ENCODE measurements at places on chromosomes 12 and 14.

DNA sequence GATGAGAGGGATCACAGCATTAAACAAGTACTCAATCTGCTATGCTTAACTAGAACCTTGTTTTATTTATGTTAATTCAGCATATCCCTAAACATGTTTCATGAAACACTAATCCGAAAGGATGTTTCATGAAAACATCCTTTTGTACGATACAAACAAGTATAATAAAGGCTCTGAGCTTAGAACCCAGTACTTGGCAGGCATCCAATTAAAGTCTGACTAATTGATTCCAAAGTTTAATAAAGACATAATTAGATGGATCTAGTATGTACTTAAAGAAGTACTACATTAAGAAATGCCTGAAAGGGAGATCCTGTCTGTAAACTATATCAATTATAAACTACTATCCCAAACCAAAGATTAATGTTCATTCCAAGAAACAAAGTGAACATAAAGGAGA lies 51.8 kb downstream of the SCAF11 start:
- no peak for DNase-seq

DNA sequence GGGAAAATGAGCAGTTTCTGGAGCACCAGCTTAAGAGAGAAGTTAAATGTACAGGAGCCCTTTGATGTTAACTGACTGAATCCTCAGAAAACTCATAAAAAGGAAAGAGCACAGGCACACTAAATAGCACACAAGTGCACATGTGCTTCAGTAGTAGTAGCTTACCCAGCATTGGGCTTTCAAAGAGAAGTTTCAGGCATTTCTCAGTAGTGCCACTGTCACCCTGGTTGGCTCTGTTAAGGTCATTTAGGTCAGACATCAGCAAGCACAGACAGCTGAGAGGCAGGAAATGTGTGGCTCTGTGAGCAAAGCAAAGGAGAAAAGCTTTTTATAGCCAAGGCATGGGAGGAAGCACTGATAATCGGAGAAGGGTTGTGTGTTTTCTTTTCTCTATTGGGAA lies 96.3 kb upstream of the HIF1A start:
- DNase-seq, result peak; percentile 5

- no peak for DNase-seq
These were observed 10.9 kb downstream of the COPS7A start for GRCh38 chr12:6734506-6735387.

DNA sequence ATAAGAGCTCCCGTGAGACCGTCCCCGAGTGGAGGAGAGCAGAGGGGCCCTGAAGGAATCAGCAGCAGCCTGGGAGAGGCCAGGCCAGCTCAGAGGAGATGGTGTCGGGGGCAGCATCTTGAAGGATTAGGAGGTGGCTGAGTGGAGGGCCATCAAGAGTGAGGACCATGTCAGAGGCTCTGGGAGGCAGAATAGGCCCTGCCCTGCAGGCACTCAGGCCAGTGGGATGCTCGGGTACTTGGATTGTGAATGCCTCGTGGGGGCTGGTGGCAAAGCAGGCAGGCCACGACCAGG lies 47.7 kb downstream of the IL31 start:
- DNase-seq, result no peak

DNA sequence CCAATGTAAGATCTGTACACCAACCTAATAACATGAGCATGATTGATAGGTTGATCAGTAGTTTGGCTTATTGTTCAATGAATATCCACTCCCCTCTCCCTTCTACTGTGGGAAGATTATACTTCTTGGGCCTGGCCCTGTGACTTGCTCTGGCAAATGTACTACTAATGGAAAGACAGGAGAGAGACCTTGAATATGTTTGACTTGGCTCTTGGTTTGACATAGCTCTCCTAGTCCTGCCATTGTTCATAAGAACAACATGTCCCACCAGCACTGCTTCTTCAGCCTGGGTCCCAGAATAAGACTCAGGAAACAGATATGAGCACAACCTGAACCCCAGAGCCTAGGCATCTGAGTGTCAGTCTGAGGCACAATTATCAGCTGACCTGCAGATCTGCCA lies 112.8 kb upstream of the RESF1 start:
- no peak for DNase-seq

Measured in NAMALWA (cell line).